NCI-H187 treated with DMSO at 0.1 percent for 48 hours (cell line): ENCODE measurements at places on chromosomes 5 and 9.

- no peak for DNase-seq
Measured at GRCh38 chr5:93589829-93590215, 6.8 kb downstream of the NR2F1 start.

DNA sequence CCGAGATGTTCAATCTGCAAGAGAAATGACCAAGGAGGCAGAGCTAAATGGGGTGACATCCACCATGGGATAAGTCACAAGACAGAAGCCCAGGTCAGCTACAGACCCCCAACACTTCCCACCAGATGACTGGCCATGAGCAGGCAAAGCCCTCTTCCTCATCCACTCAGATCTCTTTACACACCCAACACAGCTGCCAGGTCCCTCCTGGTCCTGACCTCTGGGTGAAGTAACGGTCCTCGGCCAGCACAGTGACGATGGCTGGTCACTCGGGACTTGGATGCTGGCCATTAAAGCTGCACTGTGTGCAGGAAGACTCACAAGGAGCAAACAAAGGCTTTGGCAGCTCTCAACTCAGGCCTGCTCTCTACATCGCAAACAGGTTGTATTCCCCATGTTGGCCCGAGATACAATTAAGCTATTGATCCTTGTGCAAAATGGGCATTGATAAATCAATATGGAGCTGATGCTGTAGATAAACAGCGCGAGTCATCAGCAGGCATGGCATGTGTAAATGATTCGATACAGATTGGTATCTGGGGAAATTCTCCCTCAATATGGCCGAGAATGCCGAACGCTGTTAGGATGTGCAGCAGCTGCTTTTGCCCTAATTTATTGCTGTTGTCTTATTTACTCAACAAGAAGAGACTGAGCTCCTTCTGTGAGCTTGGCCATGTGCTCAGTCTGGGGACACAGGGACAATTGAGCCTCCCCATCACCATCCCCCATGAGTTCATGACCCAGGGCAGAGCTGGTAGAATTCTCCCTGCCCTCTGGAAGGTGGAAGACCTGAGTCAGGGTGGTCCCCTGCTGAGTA is 98.7 kb downstream of the C5orf15 start:
- no peak for DNase-seq

- no peak for DNase-seq
Measured at GRCh38 chr9:133775291-133775690, 37.1 kb upstream of the SARDH start.

DNA sequence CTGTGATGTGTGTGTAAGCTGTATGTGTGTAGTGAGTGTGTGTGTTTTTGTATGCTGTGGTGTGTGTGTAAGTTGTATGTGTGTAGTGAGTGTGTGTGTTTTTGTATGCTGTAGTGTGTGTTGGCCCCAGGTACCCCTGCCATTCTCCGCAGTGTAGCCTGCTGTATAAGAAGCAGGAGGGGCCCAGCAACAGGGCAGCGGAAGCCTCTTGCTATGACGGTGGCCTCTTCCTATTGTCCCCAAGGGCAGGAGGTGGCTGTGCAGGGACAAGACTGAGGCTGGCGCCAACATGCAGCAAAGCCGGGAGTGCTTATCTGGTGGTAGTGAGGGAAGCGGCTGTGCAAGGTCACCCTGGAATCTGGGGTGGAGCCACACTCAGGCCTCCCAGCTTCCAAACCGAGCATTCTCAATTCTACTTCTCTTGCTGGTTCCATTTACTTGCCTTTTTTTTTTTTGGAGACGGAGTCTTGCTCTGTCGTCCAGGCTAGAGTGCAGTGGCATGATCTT is 5.1 kb downstream of the SPAAR start:
- DNase-seq = no peak
